ENCODE measurements at places on chromosomes 7 and 10.

GRCh38 chr7:4245866-4246470, 436.1 kb upstream of the FOXK1 start:
- DNase-seq = no peak

- no peak for DNase-seq
These were observed 213.9 kb downstream of the MAD1L1 start for GRCh38 chr7:2018569-2019460.

- DNase-seq = no peak
These were observed 91.2 kb upstream of the CCZ1B start for GRCh38 chr7:6917258-6917657.

DNA sequence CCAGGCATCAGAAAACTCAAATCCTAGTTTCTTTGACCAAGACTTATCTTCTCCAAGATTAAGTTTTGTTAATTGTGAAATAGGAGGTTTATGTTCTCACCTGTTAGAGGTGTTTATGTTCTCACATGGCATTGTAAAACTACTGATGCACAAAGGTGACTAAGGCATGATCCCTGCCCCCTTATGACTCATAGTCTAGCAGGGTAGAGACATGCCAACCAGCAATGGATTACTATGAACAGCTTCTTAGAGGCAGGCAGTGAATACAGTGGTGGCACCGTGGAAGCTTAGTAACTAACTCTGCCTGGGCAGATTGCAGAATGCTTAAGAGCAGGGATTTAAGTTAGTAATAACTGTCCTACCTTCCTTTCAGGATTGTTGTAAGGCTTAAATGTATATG, 400.9 kb downstream of the SORCS3 start:
- DNase-seq = no peak

DNA sequence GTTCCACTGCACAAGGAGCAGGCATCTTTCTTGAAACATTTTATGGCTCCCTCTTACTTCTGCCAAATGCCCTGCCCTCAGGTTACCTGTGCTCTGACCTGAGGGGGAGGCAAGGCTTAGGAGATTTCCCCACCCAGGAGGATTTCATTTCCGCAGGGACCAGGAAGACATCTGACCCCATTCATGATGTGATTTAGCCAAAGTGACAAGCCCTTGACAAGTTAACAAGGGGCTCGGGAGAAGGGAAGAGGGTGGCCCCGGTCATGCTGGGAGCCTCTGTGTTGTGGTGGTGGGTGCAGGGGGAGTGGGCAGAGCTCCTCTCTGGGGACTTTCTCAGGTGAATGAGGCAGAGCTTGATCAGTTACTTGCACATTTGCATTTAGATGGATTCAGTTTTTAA, 18.9 kb downstream of the GIMAP5 start:
- DNase-seq = no peak

GRCh38 chr10:119281581-119282071, 74.3 kb downstream of the GRK5 start:
- no peak for DNase-seq

DNA sequence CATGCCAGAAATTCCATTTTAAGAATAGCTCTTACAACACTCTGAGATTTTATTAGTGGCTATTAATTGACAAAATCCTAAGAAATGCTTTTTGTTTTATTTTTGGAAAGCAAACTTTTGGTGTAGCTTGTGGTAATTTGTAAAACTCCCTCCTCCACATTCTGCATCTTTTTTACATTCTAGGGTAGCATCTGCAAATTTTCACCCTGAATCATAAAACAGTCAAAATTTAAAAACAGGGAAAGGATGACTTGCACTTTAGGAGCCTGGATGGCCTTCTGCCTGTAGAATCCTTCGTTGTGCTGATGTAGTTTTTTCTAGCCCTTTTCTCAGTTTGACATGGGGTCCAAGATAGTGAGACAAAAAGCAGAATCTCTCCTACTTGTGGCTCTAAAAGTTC, 316.1 kb downstream of the ADRA2A start:
- no peak for DNase-seq

Data from stimulated activated CD4-positive, alpha-beta T cell treated with anti-CD3 and anti-CD28 coated beads, Interleukin-12 subunit alpha, Interleukin-12 subunit beta, amount 100 ng/mL, for 4 hours (primary cell).